ENCODE measurements at places on chromosomes 16 and 17.

DNA sequence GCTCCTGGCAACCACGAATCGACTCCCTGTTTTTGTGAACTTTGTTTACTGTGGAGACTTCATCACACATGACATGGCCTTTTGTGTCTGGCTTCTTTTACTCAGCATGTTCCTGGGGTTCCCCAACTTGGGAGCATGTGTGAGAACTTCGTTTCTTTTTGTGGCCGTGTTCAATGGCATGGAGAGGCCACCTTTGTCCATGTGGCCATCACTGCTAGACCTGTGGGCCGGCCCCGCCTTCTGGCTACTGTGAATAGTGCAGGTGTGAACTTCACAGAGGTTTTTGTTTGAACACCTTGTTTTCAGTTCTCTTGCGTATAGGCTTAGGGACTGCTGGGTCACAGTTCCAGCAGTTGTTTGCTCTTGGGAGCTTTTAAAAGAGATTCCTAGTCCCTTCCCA lies 5.7 kb upstream of the SLC38A8 start:
- DNase-seq: no peak

GRCh38 chr17:50635732-50635981 lies 976 bp downstream of the ABCC3 start:
- DNase-seq: no peak

DNA sequence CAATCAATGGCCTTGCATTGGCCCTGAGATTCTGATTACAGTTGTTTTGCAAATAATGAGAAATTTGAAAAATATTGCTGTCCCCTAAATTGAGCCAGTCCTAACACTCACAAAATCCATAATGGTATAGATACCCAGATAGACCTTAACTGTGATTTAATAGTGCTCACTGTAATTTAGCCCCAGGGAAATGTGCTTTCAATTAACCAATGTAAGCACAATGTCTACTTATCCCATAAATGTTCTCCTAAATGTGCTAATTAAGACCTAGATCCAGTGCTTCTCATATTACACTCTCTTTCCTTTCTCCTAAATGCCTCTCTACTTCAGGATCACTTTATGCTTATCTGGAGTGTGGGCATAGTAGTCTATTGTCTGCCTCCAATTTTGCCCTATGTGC lies 417.8 kb upstream of the CCL2 start:
- DNase-seq: no peak

DNA sequence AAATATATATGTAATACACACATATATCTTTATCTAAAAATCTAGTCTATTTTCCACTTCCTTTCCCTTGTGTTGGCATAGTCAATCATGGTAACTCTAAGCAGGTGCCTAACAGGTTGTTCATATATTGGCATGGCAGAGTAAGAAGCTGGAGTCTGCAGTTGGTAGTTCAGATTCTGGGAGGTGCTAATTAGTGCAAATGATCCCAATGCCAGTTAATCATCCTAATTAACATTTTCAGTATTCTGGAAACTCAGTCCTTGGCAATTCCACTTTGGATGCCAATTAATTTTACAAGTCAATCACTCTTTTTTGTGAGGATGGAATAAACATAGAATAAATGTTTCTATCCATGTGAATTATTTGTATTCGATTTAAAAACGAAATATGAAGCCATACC lies 863.7 kb upstream of the SOX9 start:
- no peak for DNase-seq

DNA sequence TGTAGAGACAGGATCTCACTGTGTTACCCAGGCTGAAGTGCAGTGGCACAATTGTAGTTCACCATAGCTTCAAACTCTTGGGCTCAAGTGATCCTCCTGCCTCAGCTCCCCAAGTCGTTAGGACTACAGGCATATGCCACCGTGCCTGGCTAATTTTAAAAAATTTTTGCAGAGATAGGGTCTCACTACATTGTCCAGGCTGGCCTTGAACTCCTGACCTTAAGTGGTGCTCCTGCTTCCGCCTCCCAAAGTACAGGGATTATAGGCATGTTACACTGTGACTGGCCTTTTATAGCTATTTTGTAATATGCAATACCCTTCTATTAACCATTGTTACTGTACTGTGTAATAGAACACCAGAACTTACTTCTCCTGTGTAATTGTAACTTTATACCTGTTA lies 139.3 kb upstream of the ZNF267 start:
- no peak for DNase-seq

DNA sequence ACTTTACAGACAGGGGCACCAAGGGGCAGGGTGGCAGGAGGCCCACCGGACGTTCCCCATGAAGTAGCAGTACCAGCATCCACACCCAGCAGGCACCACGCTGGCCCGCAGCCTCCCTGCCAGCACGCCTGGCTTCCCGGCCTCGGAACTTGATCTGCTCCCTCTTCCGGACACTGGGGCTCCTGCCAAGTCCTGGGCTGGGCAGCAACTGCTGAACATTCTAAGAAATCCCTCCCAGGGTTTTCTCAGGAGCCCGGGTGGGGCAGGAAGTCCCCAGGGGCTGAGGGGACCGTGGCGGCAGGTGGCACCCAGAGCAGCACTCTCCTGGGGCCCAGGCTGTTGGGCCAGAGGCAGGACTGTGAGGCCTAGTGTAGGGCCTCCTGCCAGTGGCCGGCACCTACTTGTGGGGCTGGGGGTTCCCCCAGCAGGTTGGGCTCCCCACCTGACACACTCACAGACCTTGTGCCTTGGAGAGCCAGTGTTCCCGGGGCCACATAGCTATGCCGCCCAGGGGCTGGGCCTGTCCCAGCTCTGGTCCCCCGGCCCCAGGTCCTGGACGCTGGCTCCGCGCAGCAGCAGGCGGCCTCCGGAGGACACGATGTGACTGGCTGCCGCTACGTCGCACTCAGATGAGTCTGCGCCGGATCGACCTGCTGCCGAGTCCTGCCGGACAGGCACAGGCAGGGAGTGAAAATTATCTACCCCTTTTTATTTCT lies 86.2 kb upstream of the CBX4 start:
- DNase-seq: no peak

DNA sequence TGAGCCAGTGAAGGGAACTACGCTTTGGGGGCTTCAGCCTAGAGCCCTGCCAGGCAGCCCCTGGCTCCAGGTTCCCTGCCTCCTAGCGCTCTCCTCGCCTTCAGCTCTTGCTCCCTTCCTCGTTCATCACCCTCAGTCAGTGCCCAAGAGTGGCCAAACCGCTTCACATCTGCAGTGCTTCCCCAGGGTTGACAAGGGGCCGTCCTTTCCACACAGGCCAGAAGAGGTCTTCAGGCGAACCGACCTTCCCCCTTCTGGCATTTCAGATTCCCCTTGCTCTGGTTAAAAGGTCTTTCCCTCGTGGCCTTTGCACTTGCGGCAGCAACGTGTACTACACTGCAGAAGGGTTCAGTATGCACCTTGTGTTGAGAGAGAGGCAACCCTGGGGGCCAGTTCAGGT lies 4.1 kb downstream of the RASD1 start:
- no peak for DNase-seq

- no peak for DNase-seq
These were observed 183.1 kb downstream of the SALL1 start for GRCh38 chr16:50967827-50968612.

DNA sequence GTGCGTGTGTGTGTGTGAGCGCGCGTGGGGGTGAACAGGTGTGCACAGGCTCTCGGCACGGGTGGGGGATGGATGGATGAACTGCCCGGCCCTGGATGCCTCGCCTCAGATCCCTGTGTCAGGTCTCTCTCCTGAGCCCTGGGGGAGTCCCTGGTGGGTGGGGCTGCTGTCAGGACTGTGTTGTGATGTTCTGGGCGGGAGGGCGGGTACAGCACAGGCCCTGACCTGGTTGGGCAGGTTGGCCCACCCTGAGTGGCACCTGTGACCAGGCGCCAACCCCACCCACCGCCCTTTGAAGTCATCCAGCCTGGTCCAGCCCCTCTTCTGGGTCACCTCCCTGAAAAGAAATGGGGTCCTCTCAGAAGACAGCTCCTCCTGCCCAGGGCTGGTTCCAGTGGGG lies 41.6 kb upstream of the TAC4 start:
- DNase-seq: no peak

GRCh38 chr17:68179926-68180285 lies 67.9 kb upstream of the AMZ2 start:
- no peak for DNase-seq

GRCh38 chr16:29730649-29731048 lies 15.1 kb downstream of the C16orf54 start:
- DNase-seq: no peak

DNA sequence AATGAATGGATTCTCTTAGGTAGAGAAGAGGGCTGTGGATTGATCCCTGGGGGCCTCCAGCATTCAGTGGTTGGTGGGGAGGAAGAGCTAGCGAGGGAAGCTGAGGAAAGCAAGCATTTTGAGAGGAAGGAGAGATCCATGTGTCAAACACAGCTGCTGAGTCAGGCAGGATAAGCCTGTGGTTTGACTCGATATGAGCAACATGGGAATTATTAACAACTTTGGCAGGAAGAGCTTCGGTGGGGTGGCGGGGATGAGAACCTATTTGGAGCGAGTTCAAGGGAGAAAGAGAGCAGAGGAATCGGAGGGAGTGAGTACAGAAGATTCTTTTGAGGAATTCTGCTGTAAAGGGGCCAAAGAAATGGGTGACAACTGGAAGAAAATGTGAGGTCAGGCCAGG lies 59.5 kb upstream of the CDC42EP4 start:
- no peak for DNase-seq

- DNase-seq: no peak
These were observed 1.8 kb upstream of the SLC4A1 start for GRCh38 chr17:44269535-44270240.

- peak; percentile 20 for DNase-seq
These were observed 12.8 kb upstream of the CBFB start for GRCh38 chr16:67016143-67016542.

DNA sequence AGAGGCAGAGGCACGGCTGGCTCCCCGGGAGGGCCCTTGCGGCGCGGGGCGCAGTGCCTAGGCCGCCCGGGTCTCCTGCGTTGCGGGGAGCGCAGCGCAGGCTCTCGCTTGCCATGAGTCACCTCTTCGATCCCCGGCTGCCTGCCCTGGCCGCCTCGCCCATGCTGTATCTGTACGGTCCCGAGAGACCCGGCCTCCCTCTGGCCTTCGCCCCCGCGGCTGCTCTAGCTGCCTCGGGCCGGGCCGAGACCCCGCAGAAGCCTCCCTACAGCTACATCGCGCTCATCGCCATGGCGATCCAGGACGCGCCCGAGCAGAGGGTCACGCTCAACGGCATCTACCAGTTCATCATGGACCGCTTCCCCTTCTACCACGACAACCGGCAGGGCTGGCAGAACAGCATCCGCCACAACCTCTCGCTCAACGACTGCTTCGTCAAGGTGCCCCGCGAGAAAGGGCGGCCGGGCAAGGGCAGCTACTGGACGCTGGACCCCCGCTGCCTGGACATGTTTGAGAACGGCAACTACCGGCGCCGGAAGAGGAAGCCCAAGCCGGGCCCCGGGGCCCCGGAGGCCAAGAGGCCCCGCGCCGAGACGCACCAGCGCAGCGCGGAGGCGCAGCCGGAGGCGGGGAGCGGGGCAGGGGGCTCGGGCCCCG lies 390 bp downstream of the FOXL1 start:
- no peak for DNase-seq

- DNase-seq: peak; percentile 66
These were observed 631 bp downstream of the KREMEN2 start for GRCh38 chr16:2964475-2965336.

DNA sequence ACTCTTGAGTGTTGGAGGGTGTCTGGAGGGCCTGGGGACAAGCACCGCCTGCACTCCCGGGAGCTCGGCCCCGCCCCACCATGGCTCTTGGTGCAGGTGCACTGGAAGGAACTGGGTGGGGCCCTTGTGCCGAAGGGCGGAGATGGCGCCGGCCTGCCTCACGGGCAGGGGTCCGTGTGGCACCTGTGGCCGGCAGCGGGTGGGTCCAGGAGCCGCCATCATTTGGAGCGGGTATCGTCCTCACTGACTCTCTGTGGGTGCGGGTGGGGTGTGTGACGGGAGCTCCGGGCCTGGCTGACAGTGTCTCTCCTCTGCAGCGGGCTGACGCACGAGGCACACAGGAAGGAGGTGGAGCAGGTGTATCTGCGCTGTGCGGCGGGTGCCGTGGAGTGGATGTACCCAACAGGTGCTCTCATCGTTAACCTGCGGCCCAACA lies 5.2 kb downstream of the METRNL start:
- DNase-seq: no peak

DNA sequence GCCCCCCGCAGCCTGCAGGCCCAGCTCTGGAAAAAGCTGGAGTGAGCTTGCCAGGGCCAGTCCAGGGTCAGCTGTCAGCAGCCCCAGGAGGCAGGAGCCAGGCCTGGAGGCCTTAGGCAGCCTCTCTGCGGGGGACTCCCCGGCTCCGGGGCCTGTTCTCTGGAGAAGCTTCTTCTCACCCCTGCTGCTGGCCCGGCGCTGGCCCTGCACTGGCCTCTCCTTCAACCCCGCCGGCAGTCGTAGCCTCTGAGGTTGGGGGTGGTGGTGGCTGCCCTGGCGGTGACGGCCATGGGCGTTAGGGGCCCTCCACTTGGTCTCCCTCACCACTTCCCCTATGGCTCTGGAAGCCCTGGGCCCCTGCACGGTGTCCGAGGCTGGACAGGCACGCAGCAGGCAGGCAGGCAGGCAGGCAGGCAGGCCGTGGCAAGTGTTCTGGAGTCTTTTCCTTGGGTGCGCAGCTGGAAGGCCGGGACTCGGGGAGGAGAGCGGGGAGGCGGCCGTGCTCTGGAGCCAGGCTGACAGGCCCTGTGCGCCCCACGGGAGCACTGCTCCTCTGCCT lies 2.1 kb downstream of the FOXF1 start:
- DNase-seq: no peak

DNA sequence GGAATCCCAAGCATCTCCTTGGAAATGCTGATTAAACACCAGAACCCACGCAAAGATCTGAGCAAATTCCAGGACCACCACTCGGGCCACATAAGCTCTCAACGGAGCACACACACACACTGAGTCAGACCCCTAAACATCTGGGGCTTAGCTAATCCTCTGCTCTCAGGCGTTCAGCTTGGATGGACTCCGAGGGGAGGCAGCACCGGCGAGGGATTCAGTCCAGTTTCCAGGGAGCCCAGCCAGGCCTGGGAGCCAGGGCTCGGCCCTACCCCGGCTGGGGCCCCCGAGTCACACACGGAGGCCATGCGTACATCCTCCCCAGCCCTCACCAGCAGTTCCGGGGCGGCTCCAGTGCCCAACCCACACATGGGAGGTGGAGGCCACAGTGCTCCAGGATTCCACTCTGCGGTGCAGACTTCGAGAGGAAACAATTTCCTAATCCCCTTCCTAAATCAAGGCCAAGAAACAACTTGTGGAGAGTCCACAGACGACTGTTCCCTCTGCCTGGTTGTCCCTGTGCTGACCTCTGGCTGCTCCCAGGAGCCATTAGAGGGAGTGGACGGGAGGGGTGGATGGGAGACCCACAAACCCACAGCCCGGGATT lies 70.5 kb downstream of the GAS7 start:
- DNase-seq: peak; percentile 91

GRCh38 chr17:44074231-44074910 lies 3.8 kb downstream of the G6PC3 start:
- no peak for DNase-seq

DNA sequence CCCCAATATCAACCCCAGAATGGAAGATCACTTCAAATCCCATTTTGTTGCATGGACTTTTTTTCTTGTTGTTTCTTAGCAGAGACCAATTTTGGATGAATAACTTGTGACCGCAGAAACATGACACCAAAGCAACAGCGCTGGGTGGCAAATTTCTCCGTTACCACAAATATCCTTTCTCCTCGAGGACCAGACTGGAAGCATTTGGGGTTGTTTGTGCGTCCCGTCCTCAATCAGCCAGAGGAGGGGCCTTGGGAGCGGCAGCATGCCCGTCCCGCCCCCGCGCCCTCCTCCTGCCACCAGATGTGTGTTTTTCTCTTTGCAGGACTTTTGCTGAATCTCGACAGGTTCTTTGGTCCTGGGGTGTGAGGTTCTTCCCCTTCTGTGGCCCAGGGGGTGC lies 282.5 kb upstream of the FOXF1 start:
- no peak for DNase-seq

- peak; percentile 72 for DNase-seq
These were observed 1.3 kb upstream of the SLC6A4 start for GRCh38 chr17:30236766-30237165.
